Cardiac atrium fibroblast (primary cell): ENCODE measurements at places on chromosomes 13 and 19. TPM values are rescaled to one million over a fixed set of nuclear protein-coding genes. Genes with fewer than 3 reads are reported as not detected.

Gene PPM1N
- 0.16 and 0.72 TPM in 2 replicates for total RNA-seq

Gene ZNF625
- 6.8 and 9.7 TPM in 2 replicates for total RNA-seq

Gene NKPD1
- total RNA-seq, result not detected in 2 replicates

Gene SMIM44
- total RNA-seq, result not detected in 2 replicates

Gene CPAMD8
- total RNA-seq, result 0.36 and 0.81 TPM in 2 replicates

Gene ZNF578
- 0.36 and 2.4 TPM in 2 replicates for total RNA-seq

Gene EBI3
- 0.18 and 3.4 TPM in 2 replicates for total RNA-seq

Gene C1QTNF9B
- total RNA-seq, result 2.2 TPM in 1 of 2 replicates, not detected in the other

Gene ACER1
- not detected in 2 replicates for total RNA-seq

Gene ADGRE3
- total RNA-seq, result not detected in 2 replicates

Gene PEPD
- total RNA-seq, result 62.8 and 74.8 TPM in 2 replicates

Gene PSG1
- total RNA-seq, result not detected in 2 replicates

Gene TGFBR3L
- total RNA-seq, result 0.16 TPM in 1 of 2 replicates, not detected in the other

Gene OR1M1
- total RNA-seq, result not detected in 2 replicates

Gene FPR3
- not detected in 2 replicates for total RNA-seq

Gene SLC27A1
- 17.0 and 35.4 TPM in 2 replicates for total RNA-seq

Gene TMPRSS9
- total RNA-seq, result not detected in 2 replicates

Gene ETV2
- 2.3 TPM in 1 of 2 replicates, not detected in the other for total RNA-seq

Gene ZNF541
- total RNA-seq, result under 0.01 and 1.1 TPM in 2 replicates

Gene ANKRD24
- 0.49 and 0.90 TPM in 2 replicates for total RNA-seq

Gene BBC3
- total RNA-seq, result 4.0 and 5.8 TPM in 2 replicates

Gene AP1M2
- not detected in 2 replicates for total RNA-seq

Gene PLA2G4C
- total RNA-seq, result 4.5 and 6.3 TPM in 2 replicates
